ENCODE measurements at places on chromosomes 4 and X.

GRCh38 chr4:25013756-25014661 lies 16.7 kb downstream of the LGI2 start:
- peak; percentile 25 for DNase-seq

DNA sequence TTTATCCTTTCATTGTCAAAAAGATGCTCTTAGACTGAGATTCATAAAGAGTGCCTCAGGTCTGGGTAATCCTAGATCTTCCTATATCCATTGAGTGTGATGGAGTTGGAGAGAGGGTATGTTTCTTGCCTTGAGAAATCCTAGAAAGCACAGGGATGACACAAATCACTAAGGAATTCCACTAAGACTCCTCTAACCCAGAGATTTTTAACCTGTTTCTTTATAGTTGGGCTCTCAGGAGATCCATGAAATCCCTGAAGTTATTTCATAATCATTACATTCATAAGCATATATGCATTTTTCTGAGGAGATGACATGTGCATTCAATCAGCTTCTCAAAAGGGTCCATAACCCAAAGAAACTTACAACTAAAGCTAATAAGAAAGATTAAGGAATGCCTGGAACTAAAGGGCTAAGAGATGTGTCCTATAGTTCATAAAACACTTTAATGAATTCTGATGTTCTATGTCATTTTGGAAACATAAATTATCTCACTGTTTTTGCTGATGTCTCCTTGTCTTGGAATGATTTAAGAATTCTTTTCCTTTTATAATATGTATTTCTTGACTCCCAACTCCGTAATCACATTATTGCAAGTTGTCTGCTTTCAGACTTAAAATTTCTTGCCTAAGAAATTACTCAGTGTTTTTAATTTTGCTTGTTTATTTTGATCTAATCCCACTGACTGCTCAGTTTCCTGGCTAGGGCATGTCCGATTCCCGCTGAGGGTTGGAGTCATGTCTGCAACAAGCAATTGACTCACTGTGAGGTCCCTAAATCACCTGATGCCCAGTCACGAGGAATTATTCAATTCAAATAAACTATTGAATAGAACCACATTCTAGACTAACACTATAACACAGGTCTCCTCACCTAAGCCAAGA lies 2.8 kb upstream of the AMTN start:
- DNase-seq: no peak

DNA sequence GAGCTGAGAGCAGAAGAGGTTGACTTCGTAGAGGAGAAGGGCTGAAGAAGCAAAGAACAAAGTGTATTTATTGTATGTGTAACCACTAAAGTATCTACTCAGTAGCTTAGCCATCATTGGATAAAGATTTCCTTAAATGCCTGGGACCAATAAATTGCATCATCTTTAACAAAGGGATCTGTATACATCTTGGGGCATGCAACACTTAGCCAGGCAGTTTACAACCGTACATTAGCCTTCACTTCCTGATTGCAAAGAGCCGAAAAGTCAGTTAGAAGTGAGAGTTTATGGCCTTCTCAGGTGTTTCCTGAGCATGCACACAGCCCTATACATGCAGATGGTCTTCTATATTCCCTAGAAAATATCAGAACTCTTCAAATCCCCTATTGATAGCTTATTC lies 68.0 kb upstream of the MAGED1 start:
- no peak for DNase-seq

DNA sequence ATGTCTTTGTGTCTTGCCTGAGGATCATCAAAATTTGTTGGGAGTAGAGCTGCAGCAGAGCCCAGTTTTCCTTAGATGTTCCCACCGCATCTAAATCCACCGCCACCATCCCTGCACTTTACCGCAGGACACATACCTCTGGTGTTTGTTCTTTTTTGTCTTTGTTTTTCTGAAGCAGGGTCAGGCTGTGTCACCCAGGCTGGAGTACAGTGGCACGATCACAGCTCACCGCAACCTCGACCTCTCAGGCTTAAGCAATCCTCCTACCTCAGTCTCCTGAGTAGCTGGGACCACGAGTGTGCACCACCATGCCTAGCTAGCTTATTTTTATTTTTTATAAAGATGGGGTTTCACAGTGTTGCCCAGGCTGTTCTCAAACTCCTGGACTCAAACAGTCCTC lies 4.6 kb downstream of the ENOPH1 start:
- no peak for DNase-seq

GRCh38 chr4:79213702-79214101 lies 112.2 kb downstream of the NAA11 start:
- DNase-seq: no peak

Data from thyroid gland (tissue), 4 donors.